ENCODE measurements at places on chromosomes 1 and 21.

DNA sequence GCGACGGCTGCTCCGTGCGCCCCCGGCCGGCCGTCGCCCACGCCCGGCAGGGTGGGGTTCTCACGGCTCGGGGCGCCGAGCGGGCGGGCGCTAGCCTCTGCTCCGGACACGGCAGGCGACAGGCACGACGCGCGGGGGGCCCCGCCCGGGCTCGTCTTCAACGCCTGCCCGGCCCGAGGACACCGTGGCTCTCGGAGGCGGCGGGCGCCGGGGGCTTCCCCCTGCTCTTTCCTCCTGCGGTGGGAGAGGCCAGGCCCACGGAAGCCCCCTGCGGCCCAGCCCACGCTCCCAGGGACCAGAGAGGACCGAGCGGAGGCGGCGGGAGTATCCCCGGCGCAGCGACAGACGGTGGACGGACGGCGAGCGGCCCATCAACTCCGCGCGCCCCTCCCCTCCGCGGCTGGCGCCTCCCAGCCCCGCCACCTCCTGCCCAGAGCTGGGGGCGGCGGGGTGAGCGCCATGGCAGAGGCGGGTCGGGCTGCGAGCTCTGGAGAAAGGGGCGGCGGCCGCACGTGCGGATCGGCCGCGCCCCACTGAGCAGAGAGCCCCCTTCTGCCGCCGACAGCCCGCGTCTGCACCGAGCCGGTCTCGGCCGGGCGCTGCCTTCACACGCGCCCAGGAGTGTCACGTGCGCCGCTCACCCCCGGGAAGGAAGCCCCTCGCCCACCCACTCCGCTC, at the start of the genes SHE and TDRD10:
Gene SHE, minus strand, starts transcription at position 347 of the 678 bp plus-strand sequence. CDS start 386 bp downstream, outside the sequence.
Gene TDRD10, plus strand, starts transcription at position 154 of the 678 bp plus-strand sequence. CDS start 4,685 bp downstream, outside the sequence.
- no peak for DNase-seq

- no peak for DNase-seq
These were observed 14.0 kb downstream of the KCNN3 start for GRCh38 chr1:154856049-154856448.

DNA sequence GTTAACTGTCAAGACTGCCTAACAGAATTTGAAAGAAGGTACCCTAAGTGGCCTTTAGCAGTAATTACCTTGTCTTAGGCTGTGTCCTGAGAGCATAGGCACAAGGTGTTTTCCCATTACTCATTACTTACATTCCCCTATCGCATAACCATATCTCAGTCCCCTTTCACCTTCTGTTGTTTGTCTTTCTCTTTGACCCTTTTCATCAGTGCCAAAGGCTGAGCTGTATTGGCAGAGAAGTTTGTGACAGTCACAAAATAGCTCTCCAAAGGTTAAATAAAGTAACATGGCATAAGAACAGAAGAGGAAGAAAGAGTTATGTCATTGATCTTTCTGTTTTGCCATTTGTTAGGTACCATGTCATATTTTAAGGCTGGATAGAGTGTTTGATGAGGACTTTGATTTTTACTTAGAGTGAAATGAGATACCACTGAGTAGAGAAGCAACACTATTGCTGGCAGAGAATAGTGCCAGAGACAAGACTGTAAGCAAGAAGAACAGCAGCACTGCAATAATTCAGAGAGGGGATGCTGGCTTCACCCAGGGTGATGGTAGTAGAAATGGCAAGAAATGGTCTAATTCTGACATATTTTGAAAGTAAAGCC, 497.8 kb downstream of the TTLL7 start:
- no peak for DNase-seq

GRCh38 chr1:38175121-38175520, 128.5 kb upstream of the POU3F1 start:
- DNase-seq, result no peak

DNA sequence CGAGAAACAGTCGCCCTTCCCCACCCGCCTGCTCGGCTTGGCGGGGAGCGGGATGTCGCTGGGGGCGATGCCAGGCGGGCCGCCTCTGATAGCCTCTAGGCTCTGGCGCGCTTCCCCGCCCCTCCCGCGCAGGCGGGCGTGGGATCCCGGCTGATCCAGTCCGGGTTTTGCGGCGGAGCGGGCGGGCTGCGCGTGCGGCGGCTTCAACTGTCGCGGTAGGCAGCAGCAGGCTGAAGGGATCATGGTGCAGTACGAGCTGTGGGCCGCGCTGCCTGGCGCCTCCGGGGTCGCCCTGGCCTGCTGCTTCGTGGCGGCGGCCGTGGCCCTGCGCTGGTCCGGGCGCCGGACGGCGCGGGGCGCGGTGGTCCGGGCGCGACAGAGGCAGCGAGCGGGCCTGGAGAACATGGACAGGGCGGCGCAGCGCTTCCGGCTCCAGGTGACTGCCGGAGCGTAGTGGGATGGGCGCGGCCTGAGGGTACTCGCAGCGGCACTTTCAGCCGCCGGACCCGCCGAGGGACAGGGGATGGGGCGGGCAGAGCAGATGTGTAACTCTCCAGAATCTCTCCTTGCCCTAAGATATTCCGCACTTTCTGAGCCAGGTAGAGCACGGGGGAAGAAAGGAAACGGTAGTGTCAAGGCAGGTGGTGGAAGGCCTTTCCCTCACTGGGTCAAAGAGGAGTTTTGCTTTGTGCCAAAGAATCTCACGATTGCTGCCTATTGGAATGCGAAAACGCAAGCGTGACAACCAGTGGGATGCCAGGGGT, at the start of gene FAAH:
Gene FAAH, plus strand, starts transcription at position 210 of the 764 bp plus-strand sequence. Its CDS starts 32 bp downstream, at position 242.
- peak; percentile 81 for DNase-seq

DNA sequence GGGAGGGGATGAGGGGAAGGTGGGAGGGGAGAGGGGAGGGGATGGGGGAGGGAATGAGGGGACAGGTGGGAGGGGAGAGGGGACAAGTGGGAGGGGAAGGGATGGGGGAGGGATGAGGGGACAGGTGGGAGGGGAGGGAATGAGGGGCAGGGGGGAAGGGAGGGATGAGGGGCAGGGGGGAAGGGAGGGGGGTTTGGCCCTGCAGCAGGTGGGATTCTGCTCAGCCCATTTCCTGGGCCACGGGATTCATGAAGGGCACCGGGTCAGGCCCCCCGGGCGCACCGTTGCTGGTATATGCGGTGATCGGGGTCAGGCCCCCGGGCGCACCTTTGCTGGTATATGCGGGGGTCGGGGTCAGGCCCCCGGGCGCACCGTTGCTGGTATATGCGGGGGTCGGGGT, 15.1 kb upstream of the SAMD11 start:
- DNase-seq, result no peak

GRCh38 chr1:59645893-59646292, 168.9 kb upstream of the HOOK1 start:
- no peak for DNase-seq

GRCh38 chr1:55575571-55576279, 360.6 kb upstream of the USP24 start:
- no peak for DNase-seq

GRCh38 chr1:160082926-160083325, 1.6 kb downstream of the KCNJ9 start:
- no peak for DNase-seq

DNA sequence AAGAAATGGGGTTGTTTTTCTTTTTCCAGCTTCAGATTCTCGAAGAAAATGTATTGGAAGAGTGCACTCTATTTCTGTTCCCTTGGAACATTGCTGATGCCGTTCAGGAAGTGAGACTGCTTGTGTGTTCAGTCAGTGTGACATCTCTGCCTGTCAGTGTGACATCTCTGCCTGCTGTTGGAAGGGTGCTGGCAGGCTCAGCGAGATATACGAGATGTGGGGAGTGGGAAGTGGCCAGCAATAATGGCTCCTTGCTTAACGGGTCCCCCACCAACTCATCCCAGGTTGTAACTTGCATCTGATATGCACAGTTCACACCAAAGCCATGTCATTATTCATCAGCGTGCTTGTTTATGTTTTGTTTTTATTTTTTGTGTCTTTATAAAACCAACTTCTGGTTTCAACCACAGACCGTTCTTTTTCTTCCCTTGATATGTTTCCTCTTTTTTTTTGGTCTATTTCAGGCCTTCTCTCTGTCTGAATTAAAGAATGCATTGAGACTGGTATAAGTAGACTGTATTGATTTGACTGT, 145.4 kb downstream of the GALNT2 start:
- no peak for DNase-seq

DNA sequence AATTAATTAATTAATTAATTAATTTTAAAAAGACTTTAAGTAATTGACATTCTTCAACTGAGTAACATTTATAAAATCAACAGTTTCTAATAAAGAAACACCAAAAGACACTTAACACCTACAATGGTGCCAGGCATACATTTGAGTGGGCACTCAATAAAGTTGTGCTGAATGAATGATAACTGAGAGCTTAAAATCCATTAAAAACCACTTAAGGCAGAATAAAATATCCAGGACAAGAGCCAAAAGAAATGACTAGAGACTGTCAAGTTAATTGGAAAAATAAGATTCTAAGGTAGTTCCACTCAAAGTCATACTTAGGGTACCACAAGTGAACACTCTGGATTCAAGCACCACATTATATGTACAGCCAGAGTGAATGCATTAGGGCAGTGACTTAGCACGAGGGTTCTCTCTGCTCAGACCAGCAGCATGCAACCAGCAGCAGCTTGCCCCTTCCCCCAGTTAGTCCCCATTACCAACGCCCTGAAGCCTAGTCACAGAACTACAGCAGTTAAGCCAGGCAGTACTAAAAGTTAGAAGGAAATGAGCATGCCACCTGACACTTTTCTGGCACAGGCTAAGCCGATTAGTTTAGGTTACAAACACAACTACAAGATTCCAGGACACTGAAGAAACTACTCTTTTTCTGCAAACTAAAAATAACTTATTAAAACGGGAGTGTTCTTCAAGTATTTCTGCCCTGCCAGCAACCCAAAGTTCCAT, 46.5 kb downstream of the LUZP1 start:
- DNase-seq, result no peak

DNA sequence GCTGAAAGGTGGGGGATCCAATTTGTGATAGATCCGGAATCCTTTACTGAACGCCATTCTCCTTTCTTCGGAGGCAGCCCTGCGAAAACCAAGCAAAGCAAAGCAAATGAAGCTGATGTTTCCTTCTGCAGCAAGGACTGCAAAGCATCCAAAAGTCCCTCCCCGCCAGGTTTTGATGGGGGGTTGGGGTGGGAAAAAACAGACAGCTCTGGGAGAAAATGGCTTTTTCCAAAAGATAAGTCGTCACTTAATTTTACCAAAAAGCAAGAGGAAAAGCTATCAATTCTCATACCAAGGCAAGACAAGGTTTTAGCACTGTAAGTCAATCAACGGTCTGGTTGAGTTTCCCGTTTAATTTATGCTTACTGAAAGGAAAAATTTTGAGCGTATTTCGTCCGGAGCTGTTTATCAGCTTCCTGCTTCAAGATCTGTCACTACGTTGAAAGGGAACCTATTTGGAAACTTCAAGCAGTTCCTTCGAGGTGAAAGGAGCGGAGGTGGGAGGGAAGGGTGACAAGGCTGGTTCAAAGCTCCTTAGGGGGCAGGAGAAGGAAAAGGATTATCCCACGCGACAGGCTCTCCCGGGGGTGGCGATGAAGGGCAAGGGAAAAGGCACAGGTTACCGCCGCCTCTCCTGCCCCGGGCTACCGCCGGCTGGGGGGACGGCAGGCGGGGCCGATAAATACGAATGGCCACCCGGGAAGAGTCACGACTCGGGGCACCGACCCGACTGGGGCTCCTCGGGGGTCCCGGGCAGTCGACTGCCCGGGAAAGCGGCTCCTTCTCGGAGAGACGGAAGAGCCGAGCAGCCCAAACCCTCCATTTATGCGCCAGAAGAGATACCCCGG, 750 bp downstream of the SYNJ1 start:
- peak; percentile 21 for DNase-seq

- DNase-seq, result no peak
These were observed 3.4 kb downstream of the ADGRB2 start for GRCh38 chr1:31760471-31761470.

GRCh38 chr1:32753532-32754316, 51.2 kb upstream of the SYNC start:
- DNase-seq, result no peak

- DNase-seq, result no peak
These were observed 25.9 kb downstream of the PPP1R15B start for GRCh38 chr1:204385727-204386126.

- no peak for DNase-seq
These were observed 7.5 kb upstream of the TOMM20 start for GRCh38 chr1:235136111-235136510.

DNA sequence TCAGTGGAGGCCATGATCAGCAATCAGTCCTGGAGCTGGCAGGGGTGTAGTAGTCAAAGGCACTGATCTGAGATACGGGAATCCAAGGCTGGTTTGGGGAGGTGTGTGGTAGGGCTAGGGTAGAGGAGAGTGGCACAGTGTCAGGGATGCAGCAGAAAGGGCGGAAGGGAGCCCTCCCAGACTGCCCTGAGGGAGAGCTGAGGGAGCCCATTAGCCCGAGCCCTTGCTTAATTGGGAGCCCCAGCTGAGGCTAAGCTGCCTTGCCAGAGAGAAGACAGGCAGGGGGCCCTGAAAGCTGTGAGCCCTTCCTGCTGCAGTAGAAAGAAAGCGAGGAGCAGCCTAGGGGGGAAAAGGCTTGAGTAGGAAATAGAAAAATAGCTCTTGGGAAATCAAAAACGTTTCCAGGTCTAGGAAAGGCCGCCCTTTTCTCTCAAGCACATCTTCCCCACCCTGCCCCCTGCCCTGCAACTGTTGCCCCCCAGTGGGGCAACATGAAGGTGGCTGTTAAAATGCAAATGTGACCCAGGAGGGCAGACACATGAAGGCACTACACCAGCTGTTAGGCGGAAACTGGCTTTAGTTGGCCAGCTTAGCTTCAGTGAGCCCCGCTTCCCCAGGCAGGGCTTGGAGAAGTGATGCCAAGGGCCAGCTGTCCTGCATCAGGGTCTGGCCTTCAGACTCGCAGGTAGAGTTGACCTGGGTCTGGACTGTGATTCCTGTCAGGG, 106.2 kb downstream of the UCK2 start:
- no peak for DNase-seq

DNA sequence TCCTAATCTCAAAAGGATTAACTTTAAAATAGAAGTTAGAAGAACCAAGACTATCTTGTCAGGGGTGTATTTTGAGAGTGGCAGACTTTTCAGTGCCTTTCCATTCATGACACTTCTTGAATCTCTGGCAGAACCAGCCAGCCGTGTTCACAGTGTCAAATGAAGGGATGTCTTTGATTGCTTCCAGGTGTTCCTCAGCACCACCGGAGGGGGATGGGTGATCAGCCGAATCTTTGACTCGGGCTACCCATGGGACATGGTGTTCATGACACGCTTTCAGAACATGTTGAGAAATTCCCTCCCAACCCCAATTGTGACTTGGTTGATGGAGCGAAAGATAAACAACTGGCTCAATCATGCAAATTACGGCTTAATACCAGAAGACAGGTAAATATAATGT, 32.3 kb downstream of the FMO1 start:
- DNase-seq, result no peak

GRCh38 chr21:31750843-31751242, 18.9 kb upstream of the SCAF4 start:
- DNase-seq, result no peak

- DNase-seq, result no peak
These were observed 334.4 kb downstream of the SRGAP2C start for GRCh38 chr1:121519042-121519755.

GRCh38 chr1:247077876-247078257, 744 bp downstream of the ZNF670 start:
- DNase-seq, result peak; percentile 7

All from LoVo (cell line).